Mucosa of descending colon (tissue), 3 donors: ENCODE measurements at places on chromosomes 4 and X. TPM values are rescaled to one million over a fixed set of nuclear protein-coding genes. Genes with fewer than 3 reads are reported as not detected.
A peak's percentile ranks its signal among the peaks of the same experiment; 100 is the strongest.

AKAP14 gene
- not detected for total RNA-seq

- no peak for DNase-seq
Observed at GRCh38 chr4:77120886-77121508, 36.0 kb upstream of the CCNG2 start.

DNA sequence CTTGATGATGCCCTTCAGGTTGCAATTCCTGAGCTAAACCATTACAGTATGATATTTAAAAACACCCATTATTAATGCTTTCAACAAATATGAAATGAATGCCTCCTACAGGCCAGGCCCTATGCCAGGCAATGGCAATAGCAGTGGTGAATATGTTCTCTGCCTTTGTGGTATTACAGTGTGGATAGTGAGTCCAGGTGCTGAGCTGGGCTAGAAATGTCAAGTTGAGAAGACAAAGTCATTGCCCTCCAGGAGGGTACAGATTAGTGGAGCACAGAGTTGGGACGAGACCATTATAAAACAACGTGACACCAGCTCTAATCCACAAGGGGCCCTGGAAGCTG lies 81.9 kb downstream of the RBM47 start:
- DNase-seq: no peak

- peak; percentile 25 for DNase-seq
Observed at GRCh38 chr4:143437937-143438336, 75.6 kb upstream of the SMARCA5 start.

PLS3 gene
- 27.5 TPM for total RNA-seq

DNA sequence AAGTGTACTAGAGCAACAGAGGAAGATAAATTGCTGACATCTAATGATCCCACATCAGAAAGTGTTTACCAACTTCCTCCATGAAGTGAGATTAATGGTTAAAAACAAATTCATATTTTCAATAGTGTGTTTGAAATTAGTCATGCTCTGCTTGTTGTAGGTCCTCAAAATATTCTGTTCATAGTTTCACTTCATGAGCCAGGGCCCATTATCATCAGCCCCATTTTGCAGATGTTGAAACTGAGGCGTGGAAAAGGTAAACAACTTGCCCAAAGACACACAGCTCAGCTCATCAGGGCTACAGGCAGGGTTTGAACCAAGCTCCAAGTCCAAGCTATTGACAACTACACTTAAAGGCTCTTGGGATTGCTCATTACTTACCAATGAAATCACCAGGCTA lies 103.5 kb upstream of the PPARGC1A start:
- DNase-seq: no peak

DNA sequence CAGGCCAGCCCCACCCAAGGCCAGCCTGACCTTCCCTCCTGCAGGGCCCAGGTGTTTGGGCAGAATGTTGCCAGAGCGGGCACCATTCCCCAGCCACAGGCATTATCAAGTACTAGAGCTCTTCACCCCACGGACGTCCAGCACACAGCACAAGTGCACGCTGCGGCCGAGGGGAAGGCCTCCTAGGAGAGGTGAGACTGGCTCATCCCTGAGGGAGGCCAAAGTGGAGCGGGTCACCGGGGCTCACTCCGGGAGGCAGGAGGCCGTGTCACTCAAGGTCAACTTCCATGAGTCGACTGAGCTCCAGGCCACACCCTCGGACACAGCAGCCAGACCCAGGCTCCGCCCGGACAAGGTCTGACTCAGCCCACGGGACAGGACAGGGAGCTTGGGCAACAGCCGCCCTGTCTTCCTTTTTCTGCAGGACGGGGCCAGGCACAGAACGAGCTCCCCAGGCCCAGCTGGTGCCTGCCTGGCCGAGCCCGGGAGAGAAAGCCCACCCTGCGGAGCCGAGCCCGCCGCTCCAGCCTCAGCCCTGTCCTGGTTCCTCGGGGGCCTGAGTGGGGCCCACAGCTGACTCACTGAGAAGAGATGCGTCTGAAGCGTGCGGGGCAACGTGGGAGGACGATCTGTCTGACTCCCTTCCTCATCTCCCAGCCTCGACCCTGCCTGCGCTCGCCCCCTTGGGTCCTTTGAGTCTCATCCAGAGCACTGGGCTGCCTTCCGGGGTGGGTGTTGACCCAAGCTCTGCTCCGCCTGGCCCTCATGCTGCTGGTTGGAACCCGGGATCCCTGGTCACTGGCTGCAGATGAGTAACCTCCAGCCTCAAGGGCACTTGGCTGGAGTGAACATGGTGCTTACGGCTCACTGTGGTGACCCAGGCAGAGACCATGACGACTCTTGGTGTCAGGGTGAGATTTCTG lies 1.6 kb downstream of the SLC49A3 start:
- peak; percentile 89 for DNase-seq

GRCh38 chr4:133102043-133102442 lies 47.1 kb upstream of the PCDH10 start:
- no peak for DNase-seq

LNX1 gene
- total RNA-seq: 23.2 TPM

GRCh38 chrX:135521405-135522131 lies 1.1 kb downstream of the INTS6L start:
- peak; percentile 87 for DNase-seq

- DNase-seq: no peak
Observed at GRCh38 chr4:68451246-68452211, 4.3 kb downstream of the TMPRSS11E start.

DNA sequence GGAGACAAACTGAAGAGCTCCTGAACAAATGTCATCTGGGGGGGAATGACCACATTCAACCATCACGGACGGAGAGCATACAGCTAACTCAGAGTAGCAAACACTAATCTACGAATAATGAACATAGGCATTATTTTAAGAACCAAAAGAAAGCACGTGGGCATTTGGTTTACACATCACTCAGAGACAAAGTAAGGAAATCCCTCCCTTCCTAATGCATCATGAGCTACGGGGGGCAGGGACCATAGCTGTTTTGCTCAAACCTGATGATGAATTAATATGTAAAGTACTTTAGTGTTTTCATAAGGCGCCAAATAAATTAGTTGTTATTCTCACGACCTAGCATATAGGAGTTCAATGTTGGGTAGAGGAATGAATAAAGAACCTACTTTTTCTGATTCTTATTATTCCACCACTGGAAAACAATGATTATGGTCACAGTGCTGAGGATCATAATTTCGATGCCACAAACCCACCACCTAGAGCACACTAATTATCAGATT lies 11.7 kb upstream of the TMEM156 start:
- no peak for DNase-seq

DNA sequence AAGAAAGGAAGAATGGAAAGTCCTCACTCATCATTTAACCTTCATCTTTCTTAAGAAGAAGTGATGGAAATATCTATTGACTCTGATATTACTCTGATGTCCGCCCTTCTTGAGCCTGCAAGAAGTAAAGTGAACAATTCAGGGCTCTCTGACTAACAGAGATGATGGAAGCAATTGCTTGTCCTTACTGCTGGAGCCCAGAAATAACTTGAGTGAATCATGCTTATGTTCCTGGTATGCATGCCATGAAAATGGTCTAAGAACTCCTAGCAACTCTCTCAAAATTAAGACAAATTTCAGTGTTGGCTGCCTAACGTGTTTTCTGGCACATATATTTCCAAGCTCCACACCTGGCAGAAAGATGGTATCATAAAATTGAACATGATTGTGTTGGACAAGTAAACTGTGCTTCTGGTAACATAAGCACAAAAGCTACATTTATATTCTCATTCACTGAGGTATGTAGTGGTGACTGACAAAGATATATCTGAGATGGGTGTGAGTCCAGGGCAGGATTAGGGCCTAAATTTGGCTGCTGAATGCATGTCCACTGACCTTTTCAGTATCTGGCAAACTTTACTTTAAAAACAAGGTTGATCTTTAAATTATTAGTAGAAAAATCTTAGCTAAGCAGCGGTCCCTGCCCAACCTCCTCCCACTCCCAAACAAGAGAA lies 109.2 kb upstream of the OTUD4 start:
- no peak for DNase-seq

- DNase-seq: no peak
Observed at GRCh38 chrX:135424469-135424868, 2.7 kb downstream of the SMIM10L2A start.

- no peak for DNase-seq
Observed at GRCh38 chrX:11533199-11533651, 132.5 kb downstream of the ARHGAP6 start.

GRCh38 chrX:39650768-39651347 lies 446.9 kb downstream of the BCOR start:
- no peak for DNase-seq

SRPX2 gene
- total RNA-seq: 13.9 TPM

- DNase-seq: no peak
Observed at GRCh38 chr4:112063260-112063659, 82.0 kb upstream of the FAM241A start.

DNA sequence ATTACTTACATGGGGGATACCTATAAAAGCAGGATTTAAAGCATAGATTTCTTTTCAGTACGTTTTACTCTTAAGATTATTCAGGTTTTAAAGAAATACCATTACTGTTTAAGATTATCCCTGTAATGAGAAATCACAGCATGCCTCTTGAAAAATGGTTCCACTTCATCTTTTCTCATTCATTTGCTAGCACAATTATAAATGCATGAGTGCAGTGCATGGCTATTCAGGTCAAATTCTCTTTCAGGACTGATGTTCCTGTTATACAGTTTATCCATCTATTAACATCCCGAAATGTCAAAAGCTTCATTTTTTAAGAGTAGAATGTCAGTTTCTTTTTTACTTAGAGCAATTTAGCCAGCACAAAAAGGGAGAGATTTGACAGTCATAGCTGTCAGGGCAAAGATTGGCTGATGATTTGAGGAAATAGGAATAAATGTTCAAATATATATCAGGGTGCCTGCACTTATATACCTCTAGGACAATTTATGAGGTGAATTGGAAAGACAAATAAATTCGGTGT lies 135.2 kb downstream of the ADGRL3 start:
- DNase-seq: no peak

- peak; percentile 60 for DNase-seq
Observed at GRCh38 chr4:15003401-15003890, 1.2 kb downstream of the CPEB2 start.

DNA sequence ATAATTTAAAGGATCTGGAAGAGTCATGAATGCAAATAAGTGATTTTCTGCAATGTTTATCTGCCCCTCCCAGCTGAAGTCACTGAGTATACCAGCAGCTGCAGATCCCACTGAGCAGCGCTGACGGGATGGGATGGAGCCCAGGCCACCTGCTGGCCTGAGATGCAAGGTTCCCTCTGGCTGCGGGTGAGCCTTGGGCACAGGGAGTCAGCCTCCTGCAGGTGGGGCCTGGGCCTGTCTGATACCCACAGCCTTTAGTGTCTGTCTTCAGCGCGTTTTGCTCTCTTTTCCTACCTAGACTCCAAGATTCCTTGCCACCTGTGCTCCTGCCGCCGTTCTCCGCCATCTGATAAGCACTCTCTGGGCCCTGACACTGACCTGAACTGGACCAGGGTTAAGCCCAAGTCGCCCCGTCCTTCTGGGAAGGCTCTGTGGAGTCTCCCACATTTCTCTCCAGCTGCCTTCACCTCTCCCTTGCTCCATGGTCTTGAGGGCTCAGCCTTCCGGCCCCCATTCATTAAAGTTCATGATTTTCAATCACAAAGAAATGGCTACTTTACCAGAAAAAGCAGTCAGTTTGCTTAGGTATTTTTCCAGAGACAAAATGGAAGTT lies 223.1 kb upstream of the FAT1 start:
- DNase-seq: peak; percentile 82

RAI2 gene
- 4.7 TPM for total RNA-seq

- DNase-seq: no peak
Observed at GRCh38 chrX:94545722-94546121, 871.7 kb downstream of the FAM133A start.

DNA sequence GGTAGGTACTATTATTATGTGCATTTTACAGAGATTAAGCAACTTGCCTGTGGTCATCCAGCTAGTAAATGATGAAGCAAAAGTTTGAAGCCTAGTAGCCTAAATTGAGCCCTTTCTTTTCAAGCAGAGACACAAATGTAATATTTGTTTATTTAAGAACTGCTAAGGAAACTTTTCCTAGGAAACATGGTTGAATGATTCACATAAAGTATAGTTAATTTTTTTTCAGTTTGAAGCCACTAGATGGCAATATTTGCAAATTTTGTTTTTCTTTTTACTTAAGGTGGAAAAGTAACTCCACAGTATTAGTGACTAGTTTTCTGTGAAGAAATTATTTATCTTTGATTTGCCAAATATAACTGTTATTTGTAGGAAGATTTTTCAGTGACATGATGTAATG lies 52.8 kb upstream of the ANKRD17 start:
- no peak for DNase-seq

DNA sequence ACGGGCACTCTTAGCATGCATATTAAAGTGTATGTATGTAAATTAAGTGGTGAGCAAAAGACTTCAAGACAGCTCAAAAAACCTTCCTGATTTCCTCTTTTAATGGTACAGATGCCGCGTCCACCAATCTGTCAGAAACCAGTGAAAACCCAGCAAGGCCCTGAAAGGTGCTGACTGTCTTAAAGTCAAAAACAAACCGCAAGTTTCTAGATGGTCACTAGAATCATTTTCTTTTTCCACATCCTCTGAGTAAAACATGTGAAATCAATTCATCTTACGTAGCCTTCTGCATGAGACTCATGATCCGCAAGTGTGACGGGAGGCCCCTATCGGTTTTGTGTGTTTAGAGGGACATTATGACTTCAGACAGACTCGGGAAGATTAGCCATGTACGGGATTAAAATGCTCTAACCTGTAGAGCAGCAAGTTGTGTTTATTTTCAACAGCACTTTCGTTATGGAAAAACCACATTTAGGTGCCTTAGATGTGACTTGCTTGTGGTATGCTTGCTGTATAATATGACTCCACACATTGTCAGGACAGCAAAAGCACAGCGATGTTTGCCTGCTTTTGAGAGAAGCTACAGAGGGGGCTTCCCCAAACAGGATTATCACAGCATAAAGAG lies 88.2 kb upstream of the STS start:
- DNase-seq: no peak

DNA sequence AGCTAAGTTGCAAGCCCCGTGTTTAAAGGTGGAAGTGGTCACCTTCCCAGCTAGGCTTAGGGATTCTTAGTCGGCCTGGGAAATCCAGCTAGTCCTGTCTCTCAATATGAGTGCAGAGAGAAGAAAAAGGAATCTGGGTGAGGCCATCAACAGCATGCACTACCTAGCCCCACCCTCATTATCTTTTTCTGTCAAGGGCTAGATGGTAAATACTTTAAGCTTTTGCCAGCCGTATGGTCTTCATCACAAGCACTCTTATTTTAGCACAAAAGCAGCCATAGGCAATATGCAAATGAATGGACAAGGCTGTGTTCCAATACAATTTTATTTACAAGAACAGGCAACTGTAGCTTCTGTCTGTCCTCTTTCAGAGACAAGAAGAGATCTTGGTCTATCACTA lies 282.9 kb downstream of the ZNF674 start:
- no peak for DNase-seq

- no peak for DNase-seq
Observed at GRCh38 chrX:114344756-114345349, 239.0 kb upstream of the HTR2C start.

GRCh38 chr4:86670756-86671155 lies 76.6 kb downstream of the PTPN13 start:
- no peak for DNase-seq
